Left renal pelvis (tissue), 4 donors: ENCODE measurements at places on chromosomes 5 and 9.

GRCh38 chr5:181203777-181204112 is 1.3 kb downstream of the TRIM7 start:
- no peak for DNase-seq

- no peak for DNase-seq
These were observed 3.4 kb upstream of the OGN start for GRCh38 chr9:92407818-92408217.

DNA sequence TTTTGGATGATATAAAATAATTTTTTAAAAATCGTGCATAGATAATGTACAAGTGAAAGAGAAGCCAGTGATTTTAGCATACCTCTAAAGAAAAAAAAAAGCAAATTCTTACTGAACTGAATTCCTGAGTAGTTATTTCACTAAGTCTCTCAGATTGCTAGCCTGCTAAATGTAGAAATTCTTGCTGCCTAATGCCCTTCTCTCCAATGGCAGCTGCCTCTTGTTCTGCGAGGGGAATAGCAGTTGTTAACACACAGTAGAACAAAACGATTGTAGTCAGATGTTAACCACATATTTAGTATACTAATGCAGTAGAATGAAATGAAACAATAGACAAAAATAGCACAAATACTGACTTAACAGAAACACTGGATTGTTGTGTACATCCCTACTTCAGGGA is 26.8 kb downstream of the SMAD5 start:
- no peak for DNase-seq

GRCh38 chr9:95127249-95128176 is 190.0 kb downstream of the FANCC start:
- no peak for DNase-seq

- no peak for DNase-seq
These were observed 709 bp upstream of the SYNPO start for GRCh38 chr5:150639751-150640150.

DNA sequence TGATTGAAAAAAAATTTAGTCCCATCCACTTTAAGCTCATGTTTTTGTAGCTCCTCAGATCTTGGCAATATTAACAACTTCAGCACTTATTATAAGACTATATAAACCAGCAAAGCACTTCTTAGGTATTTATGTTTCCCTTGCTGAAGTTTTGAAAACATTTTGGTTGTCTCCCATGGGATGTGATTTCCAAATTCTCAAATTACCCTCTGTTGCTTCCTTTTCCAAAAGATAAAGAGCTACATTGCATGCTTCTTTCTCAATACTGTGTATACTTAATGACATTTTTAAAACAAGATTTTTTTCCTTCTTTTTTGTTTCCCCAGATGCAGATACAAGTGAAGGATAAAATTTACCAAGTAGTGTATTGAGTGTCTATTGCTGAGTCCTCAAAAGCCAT is 567.1 kb downstream of the CSNK1G3 start:
- no peak for DNase-seq

GRCh38 chr5:104178829-104179456 is 616.4 kb upstream of the NUDT12 start:
- DNase-seq: no peak

- DNase-seq: no peak
These were observed 162.9 kb upstream of the WWC1 start for GRCh38 chr5:168128557-168128956.

GRCh38 chr5:58760222-58760621 is 177.3 kb downstream of the RAB3C start:
- DNase-seq: no peak

- DNase-seq: no peak
These were observed 24.4 kb downstream of the ZNF474 start for GRCh38 chr5:122153774-122154173.

DNA sequence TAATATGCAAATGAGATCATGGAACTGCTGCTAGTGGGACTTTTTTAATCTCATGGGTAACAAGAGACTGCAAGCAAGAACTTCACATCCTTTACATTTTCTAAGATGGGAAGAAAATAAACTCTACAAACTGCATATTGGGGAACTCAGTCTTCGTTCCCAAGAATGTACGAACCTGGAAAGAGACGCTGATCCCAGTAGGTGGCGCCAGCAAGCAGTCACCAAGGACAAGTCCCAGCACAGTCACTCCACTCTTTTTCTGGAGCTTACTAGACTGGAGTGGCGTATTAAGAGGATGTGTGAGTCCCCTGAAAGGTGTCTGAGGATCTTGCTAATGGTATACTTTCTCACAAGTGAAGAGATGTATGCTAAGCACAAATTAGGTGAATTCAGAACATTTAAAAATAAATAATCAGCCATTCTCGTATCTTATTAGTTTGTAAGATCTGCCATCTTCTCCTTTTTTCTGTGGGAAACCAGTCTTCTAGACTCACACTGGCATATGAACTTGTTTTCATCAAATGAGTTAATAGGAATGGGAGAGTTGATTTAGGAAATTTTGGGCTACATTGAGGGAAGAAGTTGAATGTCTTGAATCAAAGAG is 16.0 kb upstream of the PUM3 start:
- no peak for DNase-seq

DNA sequence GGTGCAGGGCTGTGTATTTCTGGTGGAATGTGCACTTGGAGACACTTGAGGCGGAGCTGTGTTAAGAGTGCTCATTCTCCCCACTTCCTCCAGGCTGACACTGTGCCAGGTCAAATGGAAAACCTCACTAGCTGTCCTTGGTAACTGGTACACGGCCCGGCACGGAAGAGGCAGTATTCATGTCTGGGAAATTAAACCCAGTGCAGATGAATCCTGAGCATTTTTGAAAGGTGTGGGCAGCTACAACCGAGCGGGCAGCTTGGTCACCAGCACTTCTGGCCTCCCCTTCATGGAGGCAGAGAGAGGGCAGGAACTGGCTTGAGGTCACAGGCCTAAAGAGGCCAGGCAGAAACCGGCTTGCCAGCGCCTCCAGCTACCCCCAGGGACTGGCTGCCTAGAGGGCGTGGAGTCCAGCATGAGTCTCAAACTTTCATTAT is 1.6 kb downstream of the CLPTM1L start:
- DNase-seq: no peak

DNA sequence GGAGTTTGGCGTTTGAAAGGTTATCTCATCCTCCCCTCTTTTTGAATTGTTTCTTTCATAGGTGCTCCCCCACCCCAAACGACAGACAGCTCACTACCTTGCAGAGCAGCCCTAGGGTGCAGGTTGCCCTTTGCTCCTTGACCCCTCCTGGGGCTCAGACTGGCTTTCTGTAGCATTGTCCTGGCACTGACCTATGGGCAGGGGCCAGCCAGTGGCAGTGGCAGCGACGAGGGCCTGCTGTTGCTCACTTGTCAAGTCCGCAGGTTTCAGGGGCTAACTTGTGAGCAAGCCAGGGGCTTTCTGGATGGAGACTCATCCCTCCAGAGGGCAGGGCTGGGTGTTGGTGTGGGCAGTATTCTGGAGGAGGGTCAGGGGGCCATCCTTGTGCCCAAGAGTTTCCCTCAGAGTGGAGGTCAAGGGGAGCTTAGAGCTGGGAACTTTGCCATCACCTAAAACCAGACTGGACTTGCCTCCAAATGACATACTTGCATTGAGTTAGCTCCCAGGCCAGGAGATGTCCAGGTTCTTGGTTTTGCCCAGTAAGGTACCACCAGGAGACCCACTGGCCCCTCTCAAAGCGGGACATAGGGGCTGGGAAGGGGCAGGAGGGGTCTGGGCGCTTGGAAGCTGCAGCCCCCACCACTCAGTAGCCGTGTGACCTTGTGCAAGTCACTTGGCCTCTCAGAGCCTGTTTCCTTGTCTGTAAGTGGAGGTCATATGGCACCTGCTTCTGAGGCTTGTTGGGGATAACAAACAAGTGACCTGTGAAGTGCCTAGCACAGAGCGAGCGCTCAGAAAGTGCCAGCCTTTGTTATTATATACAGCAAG is 53.5 kb upstream of the CDKN2AIPNL start:
- DNase-seq: no peak

DNA sequence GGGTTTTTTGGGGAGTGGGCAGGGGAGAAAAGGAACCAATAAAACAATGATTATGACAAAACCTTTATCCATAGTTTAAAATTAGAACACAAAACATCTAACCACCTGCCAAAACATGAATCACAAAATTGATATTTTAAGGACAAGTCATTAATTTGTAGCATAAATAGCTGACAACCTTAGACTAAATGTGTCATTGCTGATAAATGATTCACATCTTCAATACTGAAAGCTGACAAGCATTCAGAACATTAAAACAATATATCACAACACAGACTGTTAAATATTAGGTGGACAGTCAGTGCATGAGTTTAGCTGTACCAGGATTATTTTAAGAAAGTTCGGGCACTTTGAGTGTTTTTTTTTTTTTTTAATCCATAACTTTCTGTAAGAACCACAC is 71.5 kb downstream of the NR3C1 start:
- no peak for DNase-seq

DNA sequence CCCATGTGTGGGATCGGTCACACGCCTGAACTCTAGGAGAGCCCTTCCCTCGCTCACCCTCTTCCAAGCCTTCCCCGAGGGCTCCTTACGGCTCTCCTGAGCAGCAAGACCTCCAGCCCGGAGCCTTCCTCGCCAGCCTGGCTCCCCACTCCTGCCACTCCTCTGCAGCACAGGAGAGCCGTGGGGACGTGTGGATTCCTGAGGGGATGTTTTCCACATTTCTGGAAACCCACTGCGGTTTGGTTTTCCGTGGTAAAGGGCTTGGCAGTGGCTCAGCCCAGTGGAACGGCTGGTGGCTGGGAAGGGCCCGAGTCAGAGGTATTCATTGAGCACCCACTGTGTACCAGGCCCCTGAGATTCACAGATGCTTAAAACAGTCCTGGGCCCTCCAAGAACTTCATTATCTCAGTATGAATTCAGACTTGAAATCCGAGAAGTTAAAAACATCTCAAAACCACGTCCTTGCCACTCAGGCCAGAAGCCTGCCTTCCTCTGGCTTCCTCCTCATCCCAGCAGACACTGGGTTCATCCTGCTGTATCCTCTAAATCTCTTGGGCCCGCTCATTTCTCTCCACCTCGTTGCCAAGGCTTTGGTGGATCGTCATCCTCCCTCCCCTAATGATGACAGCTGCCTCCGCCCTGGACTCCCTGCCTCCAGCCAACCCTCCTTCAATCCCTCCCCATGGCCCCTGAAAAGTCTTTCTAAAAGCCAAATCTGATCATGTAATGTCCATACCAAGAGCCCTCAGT is 109.6 kb downstream of the FGF18 start:
- DNase-seq: no peak

GRCh38 chr5:75509956-75510355 is 1.5 kb downstream of the CERT1 start:
- DNase-seq: no peak

DNA sequence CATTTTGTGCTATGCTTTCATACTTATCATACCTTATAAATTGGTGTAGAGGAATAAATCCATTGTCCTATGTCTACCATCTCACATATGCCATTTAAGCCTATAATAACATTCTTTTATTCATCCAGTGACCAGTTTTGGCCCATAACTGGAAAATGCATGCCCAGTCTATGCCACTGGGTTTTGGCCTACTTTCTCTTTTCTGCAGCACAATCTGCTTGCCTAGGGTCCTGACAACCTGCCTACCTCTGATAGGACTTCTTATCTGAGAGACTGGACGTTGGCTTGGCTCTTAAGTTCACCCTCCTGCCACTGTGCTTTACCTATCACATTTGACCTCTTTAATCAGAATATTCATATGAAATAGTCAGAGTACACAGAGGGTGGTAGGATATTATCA is 103.0 kb downstream of the PRR16 start:
- no peak for DNase-seq

GRCh38 chr9:136539427-136540421 is 6.1 kb downstream of the NOTCH1 start:
- DNase-seq: no peak

- no peak for DNase-seq
These were observed 165.0 kb downstream of the SMARCA2 start for GRCh38 chr9:2180154-2180553.

DNA sequence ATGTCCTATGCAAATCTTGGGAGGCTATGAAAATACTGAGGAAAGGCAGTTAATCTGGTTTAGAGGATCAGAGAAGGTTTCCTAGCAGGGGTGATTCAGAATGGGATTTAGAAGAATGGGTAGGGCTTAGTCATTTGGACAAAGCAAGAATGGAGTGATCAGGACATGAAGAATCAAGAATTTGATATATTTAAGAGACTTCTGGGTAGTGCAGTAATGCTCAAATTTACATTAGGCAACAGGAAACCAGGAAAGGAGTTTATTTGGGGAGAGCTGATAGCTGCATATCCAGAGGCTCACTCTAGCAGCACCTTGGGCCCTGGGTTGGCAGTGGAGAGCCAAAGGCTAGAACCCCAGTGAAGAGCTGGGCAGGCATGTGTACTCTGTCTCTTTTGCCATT is 78.9 kb upstream of the PAPPA start:
- no peak for DNase-seq

DNA sequence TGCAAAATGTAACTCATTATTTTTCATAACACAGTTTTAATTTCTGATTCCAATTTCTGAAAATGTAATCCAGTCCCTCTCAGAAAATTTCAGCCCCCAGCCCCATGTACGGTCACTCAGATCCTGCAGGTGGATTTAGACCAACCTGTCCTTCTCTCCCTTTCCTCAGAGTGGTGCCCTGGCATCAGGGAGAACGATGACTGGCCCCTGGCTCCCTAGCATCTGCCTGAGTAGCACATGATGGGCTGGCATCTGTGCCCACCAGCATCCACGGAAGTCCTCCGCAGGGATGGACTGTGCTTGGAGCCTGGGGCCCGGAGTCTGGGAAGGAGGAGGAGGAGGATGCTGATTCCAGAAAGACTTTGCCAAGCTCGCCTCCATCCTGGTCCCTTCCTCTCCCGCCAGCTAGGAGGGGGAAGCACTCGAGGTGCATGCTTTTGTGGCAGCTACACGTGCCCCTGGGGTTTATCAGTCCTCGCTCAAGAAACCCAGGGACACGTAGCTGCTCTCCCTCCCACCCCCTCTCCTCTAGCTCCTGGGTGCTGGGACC is 54.4 kb upstream of the RUFY1 start:
- no peak for DNase-seq

DNA sequence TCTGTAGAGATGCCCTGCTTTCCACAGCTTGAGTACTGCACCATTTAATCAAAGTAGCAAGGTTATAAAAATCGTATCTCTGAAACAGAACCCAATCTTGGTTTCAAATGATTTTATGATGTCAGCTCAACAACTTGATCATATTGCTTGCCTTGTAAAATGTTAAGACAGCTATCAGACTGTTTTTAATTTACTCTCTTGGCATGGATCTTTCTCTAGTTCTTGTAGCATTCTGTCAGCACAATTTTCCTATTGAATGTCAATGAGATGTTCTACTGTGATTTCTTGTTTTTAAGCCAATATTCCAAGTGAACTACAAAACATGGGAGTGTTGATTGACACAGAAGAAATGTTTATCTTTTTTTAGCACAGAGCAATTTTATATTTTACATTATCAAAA is 313.4 kb downstream of the CDH12 start:
- no peak for DNase-seq

DNA sequence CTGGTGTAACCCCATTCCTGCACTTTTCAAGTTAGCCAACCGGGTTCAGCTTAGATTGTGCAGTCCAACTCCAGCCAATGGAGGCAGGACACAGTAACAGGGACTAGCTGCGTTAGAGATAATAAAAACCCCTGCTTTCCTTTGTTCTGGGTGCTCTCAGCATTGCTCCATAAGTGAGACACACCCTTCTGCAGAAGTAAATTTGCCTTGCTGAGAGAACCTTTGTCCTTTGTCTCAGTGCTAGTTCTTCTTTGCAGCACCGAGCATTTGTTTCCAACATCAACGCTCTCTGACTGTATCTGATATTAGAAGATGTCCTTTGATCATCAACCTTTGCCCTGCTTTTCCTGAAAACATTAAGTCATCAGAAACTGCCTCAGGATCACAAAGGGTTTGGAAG is 169.5 kb upstream of the OR13F1 start:
- DNase-seq: no peak
